Right lung (tissue), 10 donors: ENCODE measurements at places on chromosomes 5 and 9. TPM values are rescaled to one million over a fixed set of nuclear protein-coding genes. Genes with fewer than 3 reads are reported as not detected.

The NUTM2G gene
- polyA plus RNA-seq: 0.92 TPM

The C9orf50 gene
- polyA plus RNA-seq: 0.71 TPM

The ANKRD20A1 gene
- polyA plus RNA-seq: 1.7 TPM

The PCDHGB7 gene
- 14.2 TPM for polyA plus RNA-seq

The PROB1 gene
- 3.0 TPM for polyA plus RNA-seq

The SAXO1 gene
- polyA plus RNA-seq: 0.22 TPM

The BRINP1 gene
- 0.05 TPM for polyA plus RNA-seq

The STPG3 gene
- 0.98 TPM for polyA plus RNA-seq

The LCN9 gene
- polyA plus RNA-seq: not detected

The DNAJB5 gene
- 9.3 TPM for polyA plus RNA-seq

The SCGB3A2 gene
- polyA plus RNA-seq: 2,692 TPM

The AK8 gene
- polyA plus RNA-seq: 1.4 TPM

The DDX4 gene
- 0.21 TPM for polyA plus RNA-seq

The REEP5 gene
- polyA plus RNA-seq: 66.5 TPM

The LYSMD3 gene
- polyA plus RNA-seq: 21.2 TPM

The CYSRT1 gene
- polyA plus RNA-seq: 0.96 TPM

The AIF1L gene
- polyA plus RNA-seq: 36.6 TPM

The TEK gene
- polyA plus RNA-seq: 52.6 TPM

The GGTA1 gene
- 6.8 TPM for polyA plus RNA-seq

The RNF183 gene
- 0.63 TPM for polyA plus RNA-seq

The PCDHAC2 gene
- 3.7 TPM for polyA plus RNA-seq

The DIRAS2 gene
- polyA plus RNA-seq: 0.57 TPM

The PGGT1B gene
- 30.0 TPM for polyA plus RNA-seq

The IFNK gene
- not detected for polyA plus RNA-seq

The HTR4 gene
- 0.42 TPM for polyA plus RNA-seq

The SLC28A3 gene
- polyA plus RNA-seq: 0.24 TPM

The SIT1 gene
- polyA plus RNA-seq: 0.40 TPM

The IL5 gene
- 0.60 TPM for polyA plus RNA-seq

The FOXD4L5 gene
- polyA plus RNA-seq: 0.27 TPM

The POLR3G gene
- polyA plus RNA-seq: 4.9 TPM

The KIF2A gene
- 29.3 TPM for polyA plus RNA-seq

The NMUR2 gene
- polyA plus RNA-seq: 0.34 TPM

The KIF24 gene
- polyA plus RNA-seq: 4.2 TPM

The FOXD4L6 gene
- 0.23 TPM for polyA plus RNA-seq

The SPAAR gene
- 4.2 TPM for polyA plus RNA-seq
